ENCODE measurements at places on chromosomes 6 and 20. TPM values are rescaled to one million over a fixed set of nuclear protein-coding genes. Genes with fewer than 3 reads are reported as not detected.
A peak's percentile ranks its signal among the peaks of the same experiment; 100 is the strongest.

DNA sequence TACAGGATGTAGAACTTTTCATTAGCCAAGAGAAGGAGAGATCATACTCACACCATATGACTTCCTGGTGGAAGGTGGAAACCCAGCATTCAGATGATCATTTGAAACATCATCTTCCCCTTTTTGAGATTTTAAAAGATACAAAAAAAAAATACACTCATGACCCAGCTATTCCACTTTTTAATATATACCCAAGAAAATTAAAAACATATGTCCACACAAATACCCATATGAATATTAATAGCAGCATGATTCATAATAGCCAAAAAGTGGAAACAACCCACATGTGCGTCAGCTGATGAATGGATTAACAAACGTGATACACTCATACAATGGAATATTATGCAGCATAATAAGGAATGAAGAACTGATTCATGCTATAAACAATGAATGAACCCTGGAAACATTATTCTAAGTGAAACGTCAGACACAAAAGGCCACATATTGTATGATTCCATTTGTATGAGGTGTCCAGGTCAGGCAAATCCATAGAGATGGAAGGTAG lies 130.0 kb upstream of the SGK1 start:
- no peak overlapping the region for H3K4me3 ChIP-seq
- H3K27ac ChIP-seq: no peak overlapping the region

GPR63 gene
- 2.0 TPM for total RNA-seq

ZFP57 gene
- total RNA-seq: 2.4 TPM

DNA sequence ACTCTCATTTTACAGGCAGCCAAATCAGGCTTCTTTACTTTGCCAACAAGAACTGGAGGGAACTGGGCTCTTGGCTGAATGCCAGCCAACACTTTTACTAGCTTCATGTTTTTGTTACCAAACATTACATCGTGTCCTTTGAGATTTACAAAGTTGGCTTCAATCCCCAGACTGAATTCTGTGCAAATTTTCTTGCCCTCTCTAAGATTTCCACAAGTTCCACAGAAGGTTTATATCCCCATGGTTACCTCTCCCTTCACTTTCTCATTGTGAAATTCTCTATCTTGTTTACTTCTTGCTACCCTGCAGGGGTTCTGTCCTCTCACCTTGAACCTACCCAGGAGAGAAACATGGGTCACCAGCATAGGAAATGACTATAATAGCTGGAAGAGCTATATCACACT lies 37.6 kb upstream of the PLCB1 start:
- H3K27me3 ChIP-seq: no peaks in the 10 kb centered on the region
- H3K27ac ChIP-seq: no peak overlapping the region
- no peaks in the 10 kb centered on the region for H3K36me3 ChIP-seq
- peak; percentile 94 for DNase-seq
- H3K4me3 ChIP-seq: no peak overlapping the region

DNA sequence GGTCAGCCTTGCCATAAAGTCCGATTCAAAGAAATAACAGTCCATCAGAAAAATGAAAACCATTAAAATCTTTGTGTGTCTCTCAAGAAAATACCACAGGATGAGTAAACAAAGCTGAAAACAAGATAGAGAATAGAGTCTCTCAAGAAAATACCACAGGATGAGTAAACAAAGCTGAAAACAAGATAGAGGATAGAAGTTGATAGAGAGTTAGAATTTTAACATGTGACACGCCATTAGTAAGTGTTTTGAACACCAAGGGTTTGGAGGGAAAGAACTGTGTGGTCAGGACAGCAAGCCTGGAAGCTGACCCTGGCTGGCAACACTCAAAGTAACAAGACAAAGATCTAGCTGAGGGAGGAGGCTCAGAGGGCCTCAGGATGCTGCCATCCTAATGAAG lies 43.9 kb upstream of the PRND start:
- H3K27ac ChIP-seq: no peak overlapping the region
- no peaks in the 10 kb centered on the region for H3K4me1 ChIP-seq
- H3K27me3 ChIP-seq: no peaks in the 10 kb centered on the region
- no peak for DNase-seq
- H3K4me3 ChIP-seq: no peak overlapping the region
- H3K36me3 ChIP-seq: no peaks in the 10 kb centered on the region

DNA sequence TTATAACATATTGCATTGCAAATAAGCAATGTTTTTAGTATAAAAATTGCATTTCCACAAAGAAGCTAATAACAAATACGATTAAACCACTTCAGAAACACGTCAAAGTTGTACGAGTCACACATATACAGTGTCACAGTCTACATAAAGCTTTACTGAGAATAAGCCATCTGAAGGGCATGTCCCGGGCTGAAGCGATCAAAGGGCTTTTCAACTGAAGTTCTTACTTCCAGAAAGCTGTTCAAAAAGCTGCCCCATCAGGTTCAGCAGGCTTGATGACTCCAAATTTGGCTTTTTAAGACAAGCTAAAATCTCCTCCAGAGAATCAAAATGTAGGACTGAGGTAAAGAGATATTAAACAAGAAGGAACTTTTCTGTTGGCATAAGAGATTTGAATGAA lies 37.5 kb upstream of the HAO1 start:
- no peak overlapping the region for H3K4me3 ChIP-seq
- no peaks in the 10 kb centered on the region for H3K4me1 ChIP-seq
- peak; percentile 49 for DNase-seq
- peaks cover 2% of the 10 kb centered on the region for H3K36me3 ChIP-seq
- no peaks in the 10 kb centered on the region for H3K27me3 ChIP-seq

DNA sequence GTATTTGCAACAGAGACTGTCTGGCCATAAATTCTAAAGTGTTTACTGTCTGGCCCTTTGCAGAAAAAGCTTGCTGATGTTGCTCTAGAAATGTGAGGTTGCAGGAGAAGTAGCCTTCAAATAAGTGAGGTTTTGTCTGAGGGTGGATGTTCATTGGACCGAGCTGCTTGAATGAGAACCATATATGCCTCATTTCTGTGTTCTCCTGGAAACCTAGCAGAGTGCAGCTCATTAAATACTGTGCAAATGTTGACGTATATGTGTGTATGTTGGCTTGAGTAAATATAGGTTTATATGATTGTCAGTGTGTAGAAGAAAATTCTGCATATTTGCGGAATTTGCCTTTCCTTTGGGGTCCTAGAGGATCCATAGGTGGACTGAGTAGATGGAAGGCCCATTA lies 39.0 kb downstream of the CHMP4B start:
- H3K36me3 ChIP-seq: peaks cover 22% of the 10 kb centered on the region
- no peak overlapping the region for H3K27ac ChIP-seq
- no peaks in the 10 kb centered on the region for H3K27me3 ChIP-seq
- DNase-seq: no peak
- peaks cover 18% of the 10 kb centered on the region for H3K4me1 ChIP-seq

GRCh38 chr20:51354769-51355319 lies 187.7 kb downstream of the NFATC2 start:
- no peak overlapping the region for H3K27ac ChIP-seq
- no peaks in the 10 kb centered on the region for H3K36me3 ChIP-seq
- no peaks in the 10 kb centered on the region for H3K4me1 ChIP-seq
- no peak for DNase-seq

- no peaks in the 10 kb centered on the region for H3K27me3 ChIP-seq
- H3K27ac ChIP-seq: no peak overlapping the region
- H3K4me3 ChIP-seq: no peak overlapping the region
- no peaks in the 10 kb centered on the region for H3K4me1 ChIP-seq
- no peaks in the 10 kb centered on the region for H3K36me3 ChIP-seq
- DNase-seq: no peak
Observed at GRCh38 chr6:63464060-63464459, 108.2 kb upstream of the LOC128125822 start.

DNA sequence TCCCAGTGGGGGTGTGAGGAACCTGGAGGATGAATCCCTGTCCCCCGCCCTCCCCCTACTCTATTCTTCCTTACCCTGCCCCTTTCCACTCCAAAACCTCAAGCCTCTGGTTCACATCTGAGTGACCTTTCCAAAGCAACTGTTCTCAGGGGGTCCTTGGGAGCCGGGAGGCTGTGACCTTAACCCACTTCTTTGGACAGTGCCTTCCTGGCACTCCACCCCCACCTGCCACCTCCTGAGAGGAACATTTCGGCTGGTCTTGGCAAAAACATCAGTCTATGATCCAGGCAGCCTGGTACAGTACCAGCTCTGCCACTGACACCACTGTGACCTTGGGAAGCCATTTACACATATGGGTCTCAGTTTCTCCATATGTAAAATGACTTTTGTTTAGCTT lies 121.7 kb downstream of the MRPL14 start:
- H3K36me3 ChIP-seq: no peaks in the 10 kb centered on the region
- no peak overlapping the region for H3K27ac ChIP-seq
- no peak for DNase-seq
- H3K4me1 ChIP-seq: no peaks in the 10 kb centered on the region

DNA sequence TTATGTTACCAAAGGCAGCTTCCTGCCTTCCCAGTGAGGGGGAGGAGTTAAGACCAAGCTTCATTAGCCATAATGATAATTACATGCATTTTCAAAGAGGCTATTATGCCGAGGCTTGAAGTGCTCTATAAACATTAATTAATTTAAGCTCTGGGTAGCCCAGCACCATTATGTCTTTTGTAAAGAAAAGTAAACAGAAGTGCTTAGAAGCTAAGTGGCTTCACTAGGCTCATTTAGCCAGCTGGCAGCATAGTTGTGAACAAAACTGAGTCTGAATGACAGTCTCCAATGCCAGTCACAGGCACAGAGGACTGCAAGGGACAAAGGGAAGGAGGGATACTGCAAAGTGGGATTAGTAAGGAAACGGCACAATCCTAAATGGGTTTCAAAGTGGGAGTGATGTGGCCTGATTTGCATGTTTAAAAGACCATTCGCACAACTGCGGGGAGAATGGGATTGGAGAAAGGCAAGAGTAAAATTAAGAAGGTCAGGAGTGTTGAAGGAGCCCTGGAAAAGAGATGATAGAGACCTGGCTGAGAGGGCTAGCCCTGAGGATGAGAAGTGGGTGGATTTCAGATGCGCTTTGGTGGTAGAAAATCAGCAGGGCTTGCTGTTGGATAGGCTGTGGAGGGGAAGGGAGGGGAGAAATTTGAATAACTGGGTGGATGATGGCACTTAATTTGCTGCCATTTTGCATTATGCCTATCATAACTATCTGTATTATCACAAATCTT lies 20.1 kb upstream of the ISM1 start:
- H3K27me3 ChIP-seq: no peaks in the 10 kb centered on the region
- H3K4me3 ChIP-seq: no peak overlapping the region
- no peak overlapping the region for H3K27ac ChIP-seq
- DNase-seq: no peak
- no peaks in the 10 kb centered on the region for H3K36me3 ChIP-seq
- H3K4me1 ChIP-seq: no peaks in the 10 kb centered on the region

- H3K27ac ChIP-seq: no peak overlapping the region
- H3K27me3 ChIP-seq: no peaks in the 10 kb centered on the region
- no peaks in the 10 kb centered on the region for H3K4me1 ChIP-seq
- H3K36me3 ChIP-seq: no peaks in the 10 kb centered on the region
Observed at GRCh38 chr6:132246632-132247270, 154.5 kb downstream of the MOXD1 start.

SIRPG gene
- total RNA-seq: 0.28 TPM

FANCE gene
- total RNA-seq: 7.3 TPM

MRPS10 gene
- 26.5 TPM for total RNA-seq

- peak overlapping the region; percentile 59 for H3K4me3 ChIP-seq
- H3K27me3 ChIP-seq: no peaks in the 10 kb centered on the region
- no peak for DNase-seq
- H3K36me3 ChIP-seq: no peaks in the 10 kb centered on the region
- H3K4me1 ChIP-seq: peaks cover 5% of the 10 kb centered on the region
Observed at GRCh38 chr6:24721461-24722215, 2.7 kb upstream of the C6orf62 start.

COL21A1 gene
- total RNA-seq: 105 TPM

GRCh38 chr20:47502271-47503239 lies 868 bp downstream of the NCOA3 start:
- peak overlapping the region; percentile 73 for H3K4me3 ChIP-seq
- H3K27ac ChIP-seq: peak overlapping the region; percentile 90
- no peaks in the 10 kb centered on the region for H3K36me3 ChIP-seq
- H3K4me1 ChIP-seq: peaks cover 4% of the 10 kb centered on the region
- H3K27me3 ChIP-seq: no peaks in the 10 kb centered on the region
- DNase-seq: peak; percentile 48

DNA sequence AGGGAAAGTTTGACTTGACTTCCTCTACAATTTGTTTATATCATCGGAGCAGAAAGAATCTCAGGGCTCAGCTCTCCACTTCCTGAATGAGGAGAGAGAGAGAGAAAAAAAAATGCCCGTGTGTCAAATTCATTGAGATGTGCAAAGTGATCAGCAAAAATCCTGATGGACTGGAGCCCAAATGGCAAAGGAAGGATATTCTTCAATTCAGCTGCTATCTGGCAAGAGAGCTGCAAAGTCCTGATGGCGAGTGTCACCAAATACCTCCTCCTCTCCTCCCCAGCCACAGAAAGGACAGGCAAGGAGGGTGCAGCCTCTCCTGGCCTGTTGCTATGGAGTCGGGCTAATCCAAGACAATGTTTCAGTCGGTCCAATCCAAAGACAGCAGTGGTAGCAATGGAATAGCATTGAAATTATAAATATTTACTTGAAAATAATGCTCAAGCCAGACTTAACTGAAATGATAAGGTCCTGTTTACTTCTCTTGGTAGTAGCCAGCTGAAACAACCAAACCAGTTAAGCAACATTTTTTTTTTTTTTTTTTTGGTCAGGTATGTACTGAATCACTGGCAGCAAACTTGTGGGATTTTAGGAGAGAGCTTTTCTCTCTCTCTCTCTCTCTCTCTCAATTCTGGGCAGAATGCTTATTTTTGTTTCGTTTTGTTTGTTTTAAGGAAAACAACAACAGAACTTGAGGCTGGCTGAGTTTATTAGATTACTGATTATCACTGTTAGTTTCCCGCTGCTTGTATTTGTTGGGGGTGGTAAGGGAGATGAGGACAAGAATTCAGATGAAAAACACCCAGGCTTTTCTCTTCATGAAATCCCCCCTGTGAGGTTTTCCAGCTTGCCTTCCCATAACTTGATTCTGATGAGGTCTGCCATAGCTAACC lies 204.2 kb downstream of the BCAS1 start:
- H3K27ac ChIP-seq: peak overlapping the region; percentile 30
- no peaks in the 10 kb centered on the region for H3K27me3 ChIP-seq
- no peak overlapping the region for H3K4me3 ChIP-seq
- peak; percentile 89 for DNase-seq
- no peaks in the 10 kb centered on the region for H3K36me3 ChIP-seq

DNA sequence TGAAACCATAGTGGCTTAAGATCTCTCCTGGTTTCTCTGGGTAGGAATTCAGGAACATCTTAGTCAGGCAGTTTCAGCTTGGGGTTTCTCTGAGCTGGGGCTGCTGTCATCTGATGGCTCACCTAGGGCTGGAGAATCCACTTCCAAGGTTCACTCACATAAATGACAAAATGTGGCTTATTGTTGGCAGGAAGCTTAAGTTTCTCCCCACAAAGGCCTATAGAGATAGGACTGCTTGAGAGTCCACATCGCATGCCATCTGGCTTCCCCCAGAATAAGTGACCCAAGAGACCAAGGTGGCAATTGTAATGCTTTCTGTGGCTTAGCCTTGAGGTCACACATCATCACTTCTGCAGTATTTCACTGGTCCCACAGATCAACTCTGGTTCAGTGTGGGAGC lies 131.4 kb downstream of the EDN1 start:
- no peaks in the 10 kb centered on the region for H3K36me3 ChIP-seq
- no peak for DNase-seq
- H3K27ac ChIP-seq: no peak overlapping the region
- H3K4me1 ChIP-seq: no peaks in the 10 kb centered on the region

Data from lung (tissue), 17 donors.